NCI-H446 (cell line): ENCODE measurements at places on chromosomes 2 and 18.

- no peak for DNase-seq
These were observed 52.7 kb downstream of the CFAP210 start for GRCh38 chr2:169641464-169641863.

DNA sequence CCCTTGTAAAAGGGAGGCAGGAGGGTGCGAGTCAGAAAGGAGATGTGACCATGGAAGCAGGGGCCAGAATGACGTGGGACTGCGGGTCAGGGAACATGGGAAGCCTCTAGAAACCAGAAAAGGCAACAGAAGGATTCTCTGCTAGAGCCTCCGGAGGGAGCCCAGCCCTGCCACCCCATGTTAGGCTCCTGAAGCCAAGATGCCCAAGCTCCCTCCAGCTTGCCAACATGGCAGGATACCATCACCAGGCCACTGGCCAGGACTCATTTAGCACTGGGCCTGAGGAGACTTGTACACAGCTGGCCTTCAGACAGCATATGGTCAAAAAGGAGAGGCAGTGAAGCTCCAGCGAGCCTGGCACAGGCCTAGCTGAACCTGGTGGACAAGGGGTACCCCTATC lies 5.6 kb downstream of the TMEM247 start:
- no peak for DNase-seq

- DNase-seq: no peak
These were observed 7.5 kb downstream of the SUCLG1 start for GRCh38 chr2:84451579-84451978.

DNA sequence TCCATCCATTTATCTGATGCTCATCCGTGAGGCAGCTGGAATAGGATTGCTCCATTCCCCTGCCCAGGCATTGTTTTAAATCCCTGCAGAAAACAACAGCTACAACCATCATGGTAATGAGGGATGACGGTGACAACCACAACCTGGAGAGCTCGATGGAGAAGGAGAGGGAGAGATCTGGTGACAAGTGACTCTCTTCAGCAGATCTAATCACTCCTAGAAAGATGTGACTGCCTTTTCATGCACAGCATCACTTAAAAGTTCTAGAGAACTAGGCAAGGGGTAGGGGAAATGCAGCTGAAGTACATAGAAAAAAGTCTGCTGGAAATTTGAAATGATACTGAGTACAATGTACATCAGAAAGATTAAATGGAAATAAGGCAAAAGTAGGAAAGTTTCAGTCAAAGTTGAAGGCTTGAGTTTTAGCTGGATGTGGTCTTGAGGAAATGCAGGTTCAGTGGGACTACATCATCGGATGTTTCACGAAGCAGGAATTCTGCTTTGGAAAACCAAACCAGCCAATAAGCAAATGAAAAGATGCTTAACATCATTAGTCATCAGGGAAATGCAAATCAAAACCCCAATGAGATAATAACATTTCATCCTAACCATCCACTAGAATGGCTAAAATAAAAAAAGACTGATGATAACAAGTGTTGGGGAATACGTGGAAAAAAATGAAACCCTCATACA lies 6.8 kb upstream of the ARHGAP25 start:
- DNase-seq: no peak

DNA sequence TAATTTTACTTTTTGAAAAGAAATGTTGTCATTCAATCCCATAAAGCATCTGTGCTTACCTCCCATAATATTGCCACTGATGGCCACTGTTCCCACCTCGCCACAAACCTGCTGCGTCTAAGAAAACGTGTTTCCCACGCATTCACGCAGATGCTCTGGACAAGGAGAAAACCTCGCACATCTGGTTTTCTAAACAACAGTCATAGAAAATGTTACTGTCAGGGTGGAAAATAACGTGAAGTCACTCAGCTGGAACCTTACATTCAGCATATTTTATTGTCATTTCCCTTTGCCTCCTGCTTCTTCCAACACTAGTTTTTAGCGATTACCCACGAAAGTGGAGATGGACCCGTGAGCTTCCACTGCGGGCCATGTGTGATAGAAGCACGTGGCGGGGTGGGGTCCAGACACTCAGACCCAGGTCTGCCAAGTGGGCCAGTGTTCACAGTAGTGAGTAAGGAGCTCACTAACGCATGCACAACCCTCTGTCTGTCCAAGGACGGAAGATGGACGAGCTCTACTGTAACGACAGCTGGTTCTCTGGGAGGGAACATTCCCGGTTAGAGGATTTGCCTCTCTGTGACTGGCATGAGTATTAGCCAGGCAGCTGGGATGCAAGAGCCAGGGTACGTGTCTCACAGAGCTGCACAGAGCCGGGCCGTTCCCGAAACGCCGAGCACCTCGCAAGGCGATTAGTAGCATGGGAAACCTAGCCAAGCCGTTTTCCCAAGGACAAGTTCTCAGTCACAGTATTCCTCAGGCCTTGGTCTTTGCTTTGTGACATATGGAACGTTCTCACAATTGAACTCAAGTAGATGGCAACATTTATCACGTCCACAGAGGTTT lies 94.5 kb downstream of the MTCL1 start:
- DNase-seq: peak; percentile 95

GRCh38 chr2:30482011-30482410 lies 35.0 kb downstream of the LCLAT1 start:
- DNase-seq: no peak

- DNase-seq: no peak
These were observed 68.8 kb upstream of the SMAD7 start for GRCh38 chr18:49019446-49020045.
